SK-N-SH treated with all-trans-retinoic acid at 6 μM for 48 hours (cell line): ENCODE measurements at places on chromosomes 5 and 9.
A peak's percentile ranks its signal among the peaks of the same experiment; 100 is the strongest.

- no peak for ATAC-seq
Observed at GRCh38 chr9:136107953-136108647, 10.6 kb downstream of the TMEM250 start.

- no peak for ATAC-seq
Observed at GRCh38 chr9:27382975-27383374, 86.0 kb upstream of the EQTN start.

DNA sequence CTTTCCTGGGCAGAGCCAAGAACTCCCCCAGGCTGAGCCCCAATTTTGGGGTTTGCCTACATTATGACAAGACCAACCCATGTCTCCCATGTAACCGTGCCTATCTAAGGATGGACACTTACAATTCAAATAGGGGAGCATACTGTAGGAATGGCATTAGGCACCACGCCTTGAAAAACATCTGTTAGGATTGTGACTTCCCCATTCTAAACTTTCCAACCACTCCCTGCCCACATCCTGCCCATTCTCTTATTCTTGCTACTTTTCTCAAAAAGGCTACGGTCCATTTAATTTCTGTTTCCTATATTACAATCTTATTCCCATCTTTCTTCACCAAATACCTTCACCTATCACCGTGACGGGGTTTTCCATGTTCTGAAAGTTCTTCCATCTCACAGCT, 99.2 kb downstream of the LPAR1 start:
- ATAC-seq = no peak

DNA sequence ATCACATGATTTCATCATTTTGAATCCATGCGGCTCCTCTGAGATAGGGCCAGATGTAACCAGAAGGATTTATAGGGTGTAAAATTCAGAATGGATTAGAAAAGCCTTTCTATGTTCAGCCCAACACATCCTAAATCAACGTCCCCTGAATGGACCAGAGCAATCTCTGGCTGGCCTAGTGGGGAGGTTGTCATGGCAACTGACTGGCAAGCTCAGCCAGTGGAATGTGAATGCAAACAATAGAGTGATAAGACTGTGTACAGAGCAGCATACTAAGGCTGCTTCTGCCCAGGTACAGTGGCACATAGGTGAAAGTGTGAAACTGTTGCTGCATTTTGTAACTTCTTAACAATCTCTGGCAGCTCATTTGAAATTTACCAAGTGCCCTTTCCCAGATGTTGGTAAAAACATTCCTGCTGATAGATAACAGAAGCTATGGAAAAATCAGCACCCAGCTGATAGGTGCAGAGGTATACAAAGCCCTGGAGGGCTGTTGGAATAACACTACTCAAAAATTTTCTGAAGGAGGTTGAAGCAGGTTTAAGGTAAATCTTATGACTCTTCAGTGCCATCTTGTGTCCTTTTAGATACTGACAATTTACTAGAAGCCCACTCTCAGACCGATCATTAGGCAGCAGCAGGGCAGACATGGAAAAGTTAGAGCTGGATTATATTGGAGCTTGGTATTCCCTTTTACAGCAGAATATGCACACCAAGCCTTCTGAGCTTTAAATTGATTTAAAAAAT, 267.2 kb downstream of the RAB3C start:
- ATAC-seq = peak; percentile 81

DNA sequence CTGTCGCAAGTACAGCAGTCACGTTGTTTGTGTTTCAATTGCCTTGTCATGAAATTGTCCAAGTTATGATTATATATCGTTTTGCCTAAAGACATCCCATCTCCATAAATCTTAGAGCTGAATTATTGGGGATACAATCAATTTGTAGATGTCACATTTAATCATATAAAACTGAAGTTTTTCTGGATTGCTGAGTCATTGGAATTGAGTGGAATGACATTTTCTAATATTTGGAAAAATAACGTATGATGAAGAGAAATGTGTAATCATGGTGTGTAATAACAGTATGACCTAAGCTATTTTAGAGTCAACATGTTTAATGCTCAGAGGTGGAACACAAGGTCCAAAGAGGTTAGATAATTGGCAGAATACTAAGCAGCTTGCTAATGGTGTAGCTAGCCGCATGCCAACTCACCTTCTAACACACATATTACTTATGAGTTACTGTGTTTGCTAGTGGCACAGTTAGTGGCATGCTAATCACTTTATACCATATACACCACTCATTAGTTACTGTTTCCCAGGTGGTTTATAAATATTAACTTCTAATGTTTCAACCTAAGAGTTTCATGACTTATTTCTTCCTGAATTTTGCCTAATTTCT, 473.1 kb upstream of the GRAMD2B start:
- ATAC-seq = no peak

GRCh38 chr5:2187156-2187555, 304.4 kb upstream of the IRX4 start:
- ATAC-seq = no peak

DNA sequence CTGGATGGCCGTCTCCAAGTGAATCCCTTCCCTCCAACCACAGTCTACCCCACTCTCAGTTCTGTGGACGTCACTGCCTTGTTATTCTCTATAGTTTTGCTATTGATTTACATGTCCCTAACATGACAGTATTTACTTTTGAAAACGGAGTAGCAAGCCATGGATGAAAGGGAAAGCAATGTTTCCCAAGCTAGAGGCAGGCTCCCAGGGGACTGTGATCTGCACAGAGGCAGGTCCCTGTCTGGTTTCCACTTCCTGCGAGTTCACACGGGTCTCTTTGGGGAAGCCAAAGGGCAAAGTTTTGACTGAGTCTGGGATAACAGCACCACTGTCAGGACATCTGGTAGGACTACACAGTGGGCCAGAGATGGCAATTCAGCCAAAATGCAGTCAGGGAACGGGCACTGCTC, 12.7 kb downstream of the C9orf153 start:
- ATAC-seq = no peak

DNA sequence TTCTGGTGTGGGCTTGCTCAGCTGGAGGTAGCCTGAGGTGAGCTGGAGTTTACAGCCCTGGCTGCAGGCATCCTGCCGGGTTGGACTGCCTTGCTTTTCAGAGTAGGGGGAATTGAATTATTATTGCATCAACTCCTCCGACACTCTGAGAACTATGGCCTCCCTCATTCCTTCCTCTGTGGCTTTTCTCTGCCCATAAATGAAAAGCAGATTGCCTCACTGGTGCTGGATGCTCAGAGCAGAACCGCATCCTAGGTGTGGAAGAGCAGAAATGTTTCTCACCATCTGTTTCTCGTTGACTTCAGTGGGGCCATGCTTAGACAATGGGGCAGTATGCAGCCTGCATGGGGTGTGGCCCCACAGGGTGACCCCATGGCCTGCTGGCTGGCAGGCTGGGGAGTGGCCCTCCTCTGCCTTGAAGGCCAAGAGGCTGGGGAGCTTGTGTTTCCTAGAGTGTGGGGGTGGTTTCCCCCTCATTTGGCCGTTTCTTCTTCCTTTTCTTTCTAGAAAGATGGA, 27.3 kb upstream of the TGFBI start:
- ATAC-seq = peak; percentile 83

- ATAC-seq = no peak
Observed at GRCh38 chr9:136624184-136624951, 38.3 kb upstream of the EGFL7 start.

GRCh38 chr9:120711841-120712538, 2.3 kb downstream of the MEGF9 start:
- ATAC-seq = no peak

DNA sequence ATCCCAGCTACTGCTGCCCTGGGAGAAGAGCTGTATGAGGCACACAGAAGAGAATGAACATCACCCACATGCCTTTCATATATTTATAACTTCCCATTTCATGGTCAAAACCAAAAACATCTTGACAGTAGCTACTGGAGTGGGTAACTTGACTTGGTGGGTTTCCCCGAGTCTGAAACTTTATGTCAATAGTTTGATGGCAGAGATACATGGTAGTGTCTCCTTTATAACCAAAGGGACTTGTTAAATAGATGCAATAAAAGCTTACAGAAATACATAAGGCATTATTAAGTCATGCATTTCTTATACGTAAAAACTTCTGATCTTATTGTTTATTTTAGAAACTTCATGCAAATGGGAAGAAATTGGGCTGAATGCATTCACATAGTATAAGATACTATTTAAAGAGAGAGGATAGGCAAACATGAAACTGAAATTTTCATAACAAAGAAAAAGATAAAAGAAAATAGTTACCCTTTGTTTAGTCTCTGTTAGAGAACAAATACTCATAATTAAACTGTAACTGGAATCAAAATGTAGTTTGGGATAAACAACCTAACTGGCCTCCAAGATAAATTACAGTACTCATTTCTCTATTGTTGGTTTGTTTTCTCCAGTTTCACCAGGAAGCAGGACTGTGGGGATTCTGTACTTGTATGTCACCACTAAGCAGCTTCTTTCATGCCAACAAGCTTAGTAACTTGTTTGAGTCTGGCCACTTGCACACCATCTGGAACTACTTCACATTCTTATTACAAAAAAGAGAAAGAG, 459.3 kb upstream of the MEF2C start:
- peak; percentile 98 for ATAC-seq

DNA sequence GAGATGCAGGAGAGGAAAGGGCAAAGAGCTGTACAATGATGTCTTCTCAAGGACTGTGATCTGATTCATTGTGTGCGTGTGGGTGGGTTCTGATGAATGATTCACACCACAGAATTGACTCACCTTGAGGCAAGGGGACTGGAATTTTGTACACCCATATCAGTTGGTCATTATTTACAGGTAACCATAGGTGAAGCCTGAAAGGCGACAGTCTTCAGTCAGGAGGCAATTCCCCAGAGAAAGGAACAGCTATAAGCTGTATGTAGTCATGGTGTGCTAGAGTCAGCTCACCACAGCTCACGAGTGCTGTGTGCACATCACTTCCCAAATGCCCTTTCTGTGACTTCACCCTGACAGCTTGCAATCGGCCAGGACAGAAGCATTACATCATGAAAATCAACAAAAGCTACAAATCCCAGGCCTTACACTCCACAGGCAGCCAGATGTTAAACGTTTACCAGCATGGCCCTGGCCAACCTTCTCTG, 87.6 kb upstream of the RPS23 start:
- ATAC-seq = no peak

- ATAC-seq = no peak
Observed at GRCh38 chr5:172413601-172414171, 40.6 kb downstream of the SH3PXD2B start.

GRCh38 chr5:110371725-110372041, 354.8 kb downstream of the TMEM232 start:
- ATAC-seq = no peak

GRCh38 chr5:11958321-11958720, 54.1 kb upstream of the CTNND2 start:
- no peak for ATAC-seq

GRCh38 chr5:101838435-101838834, 457.6 kb downstream of the SLCO4C1 start:
- ATAC-seq = no peak

- ATAC-seq = no peak
Observed at GRCh38 chr9:25613709-25614108, 64.5 kb downstream of the TUSC1 start.

DNA sequence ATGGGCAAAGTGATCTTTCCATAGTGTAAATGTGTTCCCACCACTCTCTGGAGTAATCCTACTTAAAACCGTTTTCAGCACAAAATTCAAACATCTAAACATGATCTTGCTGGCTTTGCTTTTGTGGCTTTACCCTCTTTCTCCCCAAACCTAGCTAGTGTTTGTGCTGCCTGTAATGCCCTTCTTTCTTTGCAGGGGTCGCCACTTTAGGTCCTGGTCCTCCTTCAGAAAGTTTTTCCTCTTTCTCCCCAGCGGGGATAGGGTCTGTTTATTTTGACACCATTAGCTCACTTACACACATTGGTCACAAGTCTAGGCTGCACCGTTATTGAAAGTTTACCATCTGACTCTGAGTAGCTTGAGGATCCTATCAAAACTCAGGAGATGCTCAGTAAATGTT, 736 bp upstream of the HSD17B4 start:
- no peak for ATAC-seq

GRCh38 chr5:106397700-106398099, 1273.0 kb downstream of the EFNA5 start:
- peak; percentile 96 for ATAC-seq

DNA sequence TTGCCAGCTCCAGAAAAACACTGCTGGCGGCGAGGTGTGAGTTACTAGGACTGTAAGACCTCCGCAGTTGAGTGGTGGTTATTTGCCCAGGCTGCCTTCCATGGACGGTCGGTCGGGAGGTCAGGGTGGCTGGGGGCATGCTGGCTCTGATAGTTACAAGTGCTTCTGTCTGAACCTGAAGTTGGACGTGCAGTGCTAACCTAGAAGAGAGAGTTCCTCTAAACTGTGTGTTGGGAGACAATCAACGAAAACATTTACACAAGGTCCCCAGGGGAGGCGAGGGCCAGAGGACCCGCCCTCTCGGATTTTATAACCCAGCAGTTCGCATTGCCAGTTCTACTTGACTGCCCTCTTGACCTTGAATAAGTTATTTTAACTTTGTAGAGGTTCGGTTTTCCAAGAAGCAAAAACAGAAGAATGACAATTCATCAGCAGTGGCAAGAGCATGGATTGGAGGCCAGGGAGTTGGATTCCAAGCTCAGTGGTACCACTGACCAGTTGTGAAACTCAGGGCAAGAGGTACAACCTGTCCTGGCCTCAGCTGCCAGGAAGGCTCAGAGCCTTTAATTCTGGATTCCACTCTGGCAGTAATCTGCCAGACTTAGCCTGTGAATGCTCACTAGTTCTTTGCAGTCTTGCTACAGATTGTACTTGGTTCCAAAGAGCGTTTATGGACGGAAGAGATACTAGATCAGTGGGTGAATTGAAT, 28.7 kb upstream of the PDE8B start:
- ATAC-seq = no peak

GRCh38 chr5:167644619-167645018, 646.8 kb upstream of the WWC1 start:
- ATAC-seq = no peak

DNA sequence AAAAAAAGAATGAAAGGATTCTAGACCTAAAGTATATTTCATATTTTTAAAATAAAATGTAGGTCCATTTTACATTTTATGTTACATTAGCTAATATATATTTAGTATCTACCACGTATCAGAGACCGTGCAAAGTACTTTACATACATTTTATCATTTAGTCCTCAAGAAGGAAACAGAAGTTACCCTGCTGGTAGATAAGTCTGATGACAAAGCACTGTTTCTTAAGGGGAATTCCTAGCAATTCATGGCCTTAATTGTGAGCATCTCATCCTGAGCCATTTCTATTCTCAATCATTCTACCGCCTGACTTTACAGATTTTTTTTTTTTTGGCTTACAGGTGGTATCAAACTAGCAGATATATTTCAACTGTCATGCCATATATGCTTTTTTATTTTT, 367.7 kb downstream of the PRELID2 start:
- ATAC-seq = no peak

DNA sequence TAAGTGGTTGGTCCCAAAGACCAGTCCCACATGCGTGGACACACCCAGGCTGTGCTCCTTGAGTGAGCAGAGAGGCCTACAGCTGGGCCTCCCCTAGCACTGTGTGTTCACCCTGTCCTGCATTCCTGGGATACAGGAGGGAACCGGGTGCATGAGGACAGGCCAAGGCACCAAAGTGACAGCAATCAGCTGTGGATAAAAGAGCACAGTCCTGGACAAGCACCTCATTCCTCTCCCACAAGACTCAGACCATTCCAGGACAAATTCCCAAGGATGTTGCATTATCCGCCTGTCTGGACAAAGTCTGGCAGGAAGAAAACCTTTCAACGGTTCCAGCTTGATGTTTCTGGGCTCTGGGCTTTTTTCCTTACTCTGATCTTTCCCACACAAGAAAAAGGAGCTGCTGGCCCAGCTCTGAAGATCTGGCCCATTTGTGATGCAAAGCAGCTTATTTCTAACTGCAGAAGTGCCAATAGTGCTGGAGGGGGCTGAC, 273.2 kb downstream of the ENC1 start:
- ATAC-seq = no peak

- no peak for ATAC-seq
Observed at GRCh38 chr9:10661994-10662393, 49.2 kb upstream of the PTPRD start.
